Activated CD8-positive, alpha-beta memory T cell treated with anti-CD3 and anti-CD28 coated beads for 1 hour (primary cell): ENCODE measurements at places on chromosomes 3 and 15.

DNA sequence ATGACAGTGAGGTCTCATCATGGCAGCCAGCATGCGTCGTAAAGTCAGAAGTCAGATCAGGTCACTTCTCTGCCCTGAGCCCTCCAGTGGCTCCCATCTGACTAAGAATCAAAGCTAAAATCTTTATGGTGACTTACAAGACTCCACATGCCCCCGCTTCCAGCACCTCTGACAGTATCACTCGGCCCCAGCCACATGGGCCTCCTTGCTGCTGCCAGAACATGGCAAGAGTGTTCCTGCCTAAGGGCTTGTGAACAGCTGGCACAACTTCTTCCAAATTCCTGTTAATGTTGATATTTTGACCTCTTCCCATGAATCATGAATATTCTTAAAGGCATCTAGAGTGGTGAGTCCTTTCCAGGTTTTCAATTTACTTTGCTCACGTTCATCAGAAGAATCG, 20.5 kb downstream of the POLR2M start:
- DNase-seq: no peak

GRCh38 chr15:72919936-72920465, 132.3 kb upstream of the NEO1 start:
- no peak for DNase-seq

- no peak for DNase-seq
Measured at GRCh38 chr3:107382631-107383030, 5.4 kb downstream of the CCDC54 start.

- DNase-seq: no peak
Measured at GRCh38 chr15:52213206-52213605, 22.0 kb upstream of the GNB5 start.

- no peak for DNase-seq
Measured at GRCh38 chr15:42141795-42142667, 14.4 kb downstream of the PLA2G4F start.

DNA sequence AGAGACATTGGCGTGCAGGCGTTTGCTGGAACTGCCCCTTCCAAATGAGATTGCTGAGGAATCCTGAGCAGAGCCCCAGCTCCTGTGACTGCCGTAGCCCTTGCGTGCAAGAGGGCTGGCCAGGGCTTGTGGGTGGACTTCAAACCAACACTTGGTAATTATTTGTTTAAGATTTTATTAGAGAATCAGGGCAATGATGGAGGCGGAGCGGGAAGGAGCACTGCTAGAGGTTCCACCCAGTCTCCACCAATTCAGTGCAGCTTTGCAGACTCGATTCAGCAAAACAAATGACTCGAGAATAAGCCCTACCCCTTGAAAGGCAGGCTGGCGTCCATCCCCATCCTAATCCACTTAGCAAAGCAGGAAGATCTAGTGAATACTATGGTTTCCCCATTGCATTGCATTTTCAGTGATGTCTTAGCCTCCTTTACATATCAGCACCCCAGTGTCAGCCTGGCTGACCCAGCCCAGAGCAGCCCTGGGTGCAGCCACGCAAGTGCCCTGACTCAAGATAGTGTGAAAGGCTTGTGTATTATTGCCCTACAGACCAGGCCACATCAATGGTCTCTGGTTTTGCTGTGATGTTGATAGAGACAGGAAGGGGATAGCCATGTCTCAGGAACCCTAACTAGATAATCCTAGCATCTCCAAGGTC, 26.0 kb downstream of the GLDN start:
- no peak for DNase-seq

GRCh38 chr15:65869954-65870871, 922 bp downstream of the RAB11A start:
- peak; percentile 2 for DNase-seq

DNA sequence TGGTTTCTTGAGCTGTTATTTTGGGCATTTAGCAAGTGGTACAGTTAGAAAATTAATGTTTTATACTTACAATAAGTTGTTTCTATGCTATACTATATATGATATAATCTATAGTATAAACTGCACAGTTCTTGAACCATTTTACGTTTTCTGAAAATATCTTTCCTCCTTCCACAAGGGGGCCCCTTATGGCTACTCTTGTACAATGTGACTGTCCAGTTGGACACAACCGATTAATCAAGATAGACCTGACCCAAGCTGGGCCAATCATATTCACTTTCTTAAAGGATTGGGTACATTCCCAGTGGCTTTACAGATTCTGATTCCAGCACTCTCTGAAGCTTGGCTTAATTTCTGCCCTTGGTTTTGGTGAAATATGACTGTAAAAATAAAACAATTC, 953.4 kb downstream of the AGBL1 start:
- no peak for DNase-seq

- DNase-seq: no peak
Measured at GRCh38 chr15:80902298-80902801, 87.3 kb downstream of the MESD start.
